ENCODE measurements at places on chromosomes 12 and 14.

- DNase-seq = no peak
Observed at GRCh38 chr12:128795530-128796361, 28.0 kb downstream of the SLC15A4 start.

DNA sequence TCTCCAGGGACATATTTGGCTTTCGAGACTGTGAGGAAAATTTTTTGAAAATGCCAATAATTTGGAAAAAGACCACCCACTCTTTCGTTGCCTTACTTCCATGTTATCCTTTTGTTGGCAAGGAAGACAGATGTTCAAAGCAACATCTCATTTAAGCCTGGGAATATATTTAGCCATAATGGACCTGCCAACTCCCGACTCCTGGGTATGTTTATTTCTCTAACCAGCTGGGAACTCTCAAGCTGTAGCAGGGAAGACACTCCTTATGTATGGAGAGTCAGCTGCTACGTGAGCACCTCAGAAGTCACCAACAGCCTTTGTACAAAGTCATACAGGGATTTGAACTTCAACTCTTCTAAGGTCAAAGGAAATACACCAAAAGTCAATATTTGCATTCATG, 96.5 kb upstream of the DAAM1 start:
- DNase-seq = no peak

GRCh38 chr12:12358528-12358927, 1.6 kb downstream of the BORCS5 start:
- DNase-seq = no peak

- DNase-seq = no peak
Observed at GRCh38 chr12:55692631-55693322, 14.9 kb downstream of the ITGA7 start.

GRCh38 chr12:116299665-116300328, 22.3 kb upstream of the MED13L start:
- no peak for DNase-seq

- no peak for DNase-seq
Observed at GRCh38 chr12:115452751-115453281, 768.8 kb upstream of the TBX3 start.

DNA sequence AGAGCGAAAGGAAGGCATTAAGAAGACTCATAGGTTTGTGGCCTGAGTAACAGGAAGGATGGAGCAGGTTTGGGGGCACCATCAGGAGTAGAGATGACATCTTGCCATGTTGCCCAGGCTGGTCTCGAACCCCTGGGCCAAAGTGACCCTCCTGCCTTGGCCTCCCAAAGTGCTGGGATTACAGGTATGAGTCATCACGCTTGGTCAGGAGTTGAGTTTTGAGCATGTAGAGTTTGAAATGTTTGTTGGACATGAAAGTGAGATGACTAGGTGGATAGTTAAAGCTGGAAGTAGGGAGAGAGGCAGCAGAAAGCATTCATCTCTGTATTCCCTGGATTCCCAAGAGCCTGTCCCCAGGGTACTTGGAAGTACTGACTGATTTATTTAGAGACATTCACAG, 112.6 kb downstream of the ERC1 start:
- DNase-seq = no peak

DNA sequence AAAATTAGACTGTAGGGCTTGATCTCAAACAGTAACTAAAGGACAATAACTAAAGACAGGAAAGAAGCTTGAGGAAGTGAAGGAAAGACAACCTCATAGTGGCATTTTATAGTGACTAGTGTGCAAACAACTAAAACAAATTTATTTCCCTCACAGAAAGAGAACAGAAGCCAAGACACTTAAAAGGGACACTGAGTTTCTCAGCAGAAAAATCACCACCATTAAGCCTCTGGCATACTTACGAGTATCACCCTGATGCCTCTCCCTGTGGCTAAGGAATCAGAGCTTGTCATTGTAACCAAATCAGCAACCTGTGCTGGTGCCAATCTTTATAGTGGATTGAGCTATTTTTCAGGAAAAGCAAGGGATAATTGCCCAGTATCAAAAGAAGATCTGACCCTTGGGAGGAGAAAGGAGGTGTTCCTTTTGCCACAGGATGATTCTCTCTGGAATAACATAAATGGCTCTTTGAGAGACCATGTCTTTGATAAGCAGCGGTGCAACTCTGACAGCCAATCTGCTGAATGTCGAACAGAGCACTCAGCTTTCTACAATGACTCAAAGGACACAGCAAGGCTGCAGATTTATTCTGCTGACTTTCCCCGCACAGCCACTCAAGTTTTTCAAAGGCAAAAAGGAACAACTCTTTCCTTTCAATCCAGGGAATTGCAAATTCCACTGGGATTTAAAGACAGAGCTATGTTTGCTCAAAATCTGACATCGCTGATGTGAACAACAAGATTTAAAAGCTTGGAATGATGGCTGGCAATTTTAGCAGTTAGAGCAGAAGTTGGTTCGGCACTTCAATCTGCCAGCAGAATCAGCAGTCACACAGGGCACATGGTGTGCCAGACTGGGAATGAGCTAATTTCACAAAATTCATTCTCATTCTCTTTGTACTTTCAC, 34.6 kb downstream of the ATF7 start:
- no peak for DNase-seq

DNA sequence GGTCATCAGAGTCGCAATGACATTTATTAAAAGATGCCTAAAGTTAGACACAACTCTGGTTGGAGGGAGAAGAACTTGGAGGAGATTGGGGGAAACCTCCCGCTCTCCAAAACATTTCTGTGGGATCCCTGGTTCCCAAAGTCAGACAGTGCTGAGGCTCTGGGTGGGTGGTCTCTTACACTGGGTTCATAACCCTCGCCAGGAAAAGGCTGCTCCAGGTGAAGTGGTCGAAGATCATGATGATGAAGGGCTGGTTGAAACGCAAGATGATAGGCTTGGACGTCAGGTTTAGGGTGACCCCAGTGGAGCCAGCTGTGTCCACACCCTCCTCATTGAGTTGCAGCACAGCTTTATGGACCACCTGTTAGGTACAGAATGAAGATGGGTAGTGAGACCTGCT, 11.2 kb upstream of the SERPINA10 start:
- no peak for DNase-seq

- DNase-seq = no peak
Observed at GRCh38 chr12:43453761-43454160, 98.2 kb downstream of the ADAMTS20 start.

GRCh38 chr12:68378872-68379606, 46.9 kb upstream of the MDM1 start:
- DNase-seq = no peak

- DNase-seq = no peak
Observed at GRCh38 chr12:110726708-110727369, 15.9 kb downstream of the PPP1CC start.

DNA sequence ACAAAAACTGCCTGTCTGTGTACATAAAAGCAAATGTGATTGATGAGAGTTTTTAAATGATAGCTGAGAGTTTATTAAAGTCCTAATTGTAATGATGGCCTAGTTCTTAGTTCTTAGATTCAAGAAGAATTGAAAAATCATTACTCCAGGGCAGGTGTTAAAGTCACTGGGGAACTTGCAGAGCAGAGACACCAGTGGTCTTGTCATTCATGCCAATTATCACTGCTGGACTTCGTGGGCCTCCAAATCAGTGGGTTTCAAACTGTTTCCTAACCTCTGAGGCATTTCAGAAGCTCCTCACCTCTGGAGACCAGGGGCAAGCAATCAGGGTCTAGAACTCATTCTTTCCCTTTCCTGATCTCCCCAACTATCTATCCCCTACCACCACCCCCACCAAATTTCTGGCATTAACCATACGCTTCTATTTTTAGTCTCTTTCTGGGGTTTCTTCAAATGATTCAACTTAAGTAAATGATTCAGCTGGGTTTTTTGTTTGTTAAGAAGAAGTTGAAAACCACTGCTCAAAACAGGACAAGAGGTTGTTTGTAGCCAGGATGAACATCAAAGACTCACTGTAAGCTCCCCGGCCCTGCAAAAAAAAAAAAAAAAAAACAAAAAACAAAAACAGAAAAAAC, 80.1 kb downstream of the CEP83 start:
- DNase-seq = no peak

- DNase-seq = peak; percentile 83
Observed at GRCh38 chr12:84912198-84913128, at the start of gene SLC6A15. Gene SLC6A15, minus strand, starts transcription at chr12:84912799. Its CDS starts 20,679 bp downstream, at chr12:84892120.

DNA sequence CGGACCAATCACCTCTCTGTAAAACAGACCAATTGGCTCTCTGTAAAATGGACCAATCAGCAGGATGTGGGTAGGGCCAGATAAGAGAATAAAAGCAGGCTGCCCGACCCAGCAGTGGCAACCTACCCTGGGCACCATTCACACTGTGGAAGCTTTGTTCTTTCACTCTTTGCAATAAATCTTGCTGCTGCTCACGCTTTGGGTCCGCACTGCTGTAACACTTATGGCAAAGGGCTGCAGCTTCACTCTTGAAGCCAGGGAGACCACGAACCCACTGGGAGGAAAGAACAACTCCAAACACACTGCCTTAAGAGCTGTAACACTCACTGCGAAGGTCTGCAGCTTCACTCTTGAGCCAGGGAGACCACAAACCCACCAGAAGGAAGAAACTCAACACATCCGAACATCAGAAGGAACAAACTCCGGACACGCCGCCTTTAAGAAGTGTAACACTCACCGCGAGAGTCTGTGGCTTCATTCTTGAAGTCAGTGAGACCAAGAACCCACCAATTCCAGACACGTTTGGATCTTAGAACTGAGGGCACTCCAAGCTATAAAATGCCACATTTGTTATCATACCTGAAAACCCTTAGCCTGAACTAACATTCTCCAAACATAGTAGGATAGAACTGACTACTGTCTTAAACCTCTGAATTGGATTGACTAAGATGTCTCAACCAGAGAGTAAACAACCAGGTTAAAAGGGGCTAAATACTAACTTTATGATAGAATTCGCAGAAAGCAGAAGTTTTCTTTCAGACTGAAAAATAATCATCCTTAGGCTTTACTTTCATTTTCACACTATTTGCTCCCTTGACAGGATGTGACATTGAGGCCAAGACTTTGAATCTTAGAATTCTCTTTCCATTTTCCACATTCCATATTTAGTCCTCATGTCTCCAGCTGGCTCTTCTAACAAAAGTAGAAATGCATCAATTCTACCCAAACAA, 33.6 kb downstream of the CDKL1 start:
- no peak for DNase-seq

DNA sequence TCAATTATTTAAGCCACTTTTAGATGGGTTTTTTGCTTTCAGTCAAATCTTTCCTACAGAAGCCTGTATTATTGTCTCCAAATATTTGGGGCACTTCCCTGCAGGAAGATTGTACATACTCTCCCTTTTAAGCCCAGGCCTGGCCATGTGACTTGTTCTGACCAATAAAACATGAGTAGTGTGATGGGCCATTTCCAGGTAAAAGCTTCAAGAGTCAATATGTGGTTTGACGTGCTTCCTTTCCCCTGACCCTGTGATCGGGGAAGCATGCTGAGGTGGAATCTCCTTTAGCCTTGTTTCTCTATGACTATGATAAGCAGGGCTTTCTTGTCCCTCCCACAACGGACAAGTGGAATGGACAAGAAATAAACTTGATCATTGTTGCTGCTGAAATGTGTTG, 14.2 kb upstream of the NIN start:
- DNase-seq = no peak

GRCh38 chr12:65511912-65512311, 233.4 kb downstream of the MSRB3 start:
- no peak for DNase-seq

GRCh38 chr14:22332686-22333421, 256.2 kb downstream of the DAD1 start:
- DNase-seq = no peak

DNA sequence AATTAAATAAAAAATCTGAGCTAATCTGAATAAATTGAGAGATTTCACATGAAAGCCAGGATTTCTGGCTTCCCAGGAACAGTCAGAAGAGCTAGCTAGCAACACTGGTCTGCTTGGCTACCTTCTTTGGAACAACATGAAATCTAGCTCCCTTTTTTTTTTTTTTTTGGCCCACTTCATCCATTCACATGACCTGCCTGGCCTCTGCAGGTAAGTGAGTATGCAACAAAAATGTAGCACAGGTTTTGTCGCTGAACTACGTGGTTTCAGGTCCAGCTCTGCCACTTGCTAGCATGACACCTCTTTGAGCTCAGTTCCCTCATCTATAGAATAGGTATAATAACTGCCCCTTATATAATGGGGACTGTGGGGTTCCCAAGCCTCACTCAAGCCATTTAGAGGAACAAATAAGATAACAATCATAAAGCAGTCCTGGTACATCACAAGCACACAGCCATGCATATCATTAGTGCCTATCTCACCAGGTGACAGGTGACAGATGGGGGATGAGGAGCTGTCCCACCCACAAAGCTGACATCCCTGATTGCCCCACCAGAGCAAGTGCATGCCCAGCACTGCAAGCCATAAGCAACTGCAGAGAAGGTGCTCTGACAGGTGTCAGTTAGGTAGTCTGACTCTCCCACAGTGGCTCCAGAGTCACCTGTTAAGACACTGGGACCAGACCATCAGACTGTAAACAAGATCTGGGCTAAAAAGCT, 25.6 kb downstream of the PXN start:
- DNase-seq = no peak

GRCh38 chr14:77026930-77027537, 1.5 kb downstream of the IRF2BPL start:
- no peak for DNase-seq

DNA sequence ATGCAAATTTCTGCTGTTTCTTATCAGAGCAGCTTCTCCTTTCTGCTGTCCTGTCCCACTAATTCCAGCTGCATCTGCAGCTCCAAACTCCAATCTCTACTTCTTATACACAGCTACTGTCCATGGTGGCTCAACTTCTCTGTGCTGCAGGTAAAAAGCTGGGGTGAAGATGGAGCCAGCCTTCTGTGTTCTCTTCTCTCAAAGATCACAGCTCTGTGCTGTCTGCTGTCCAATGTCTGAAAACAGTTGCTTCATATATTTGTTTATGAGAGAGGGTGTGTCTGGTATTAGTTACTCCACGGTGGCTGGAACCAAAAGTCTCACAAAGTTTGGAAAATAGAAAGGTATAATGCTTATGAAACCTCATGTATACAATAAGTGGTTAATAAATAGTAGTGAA, 445.8 kb upstream of the TBX3 start:
- DNase-seq = no peak

DNA sequence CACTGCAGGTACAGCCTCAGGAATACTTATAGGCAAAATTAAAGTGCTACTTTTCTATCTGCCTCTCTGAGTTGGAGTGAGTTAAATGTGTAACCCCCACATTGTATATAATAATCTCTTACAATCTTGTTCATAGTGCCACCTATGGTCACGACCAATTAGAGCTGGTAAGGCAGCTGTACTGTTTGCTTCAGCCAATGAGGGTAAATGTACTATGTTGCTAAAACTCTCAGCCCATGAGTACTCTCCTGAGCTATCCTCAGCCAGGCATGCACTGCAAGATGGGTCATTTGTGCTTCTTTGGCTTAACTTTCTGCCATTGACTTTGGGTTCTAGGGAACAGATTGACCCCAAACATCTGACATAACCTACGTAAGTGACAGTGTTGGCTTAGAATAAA, 15.0 kb upstream of the MDM2 start:
- no peak for DNase-seq

- DNase-seq = no peak
Observed at GRCh38 chr12:92927436-92928281, 1.4 kb downstream of the EEA1 start.
